ENCODE measurements at places on chromosomes 13 and 19.

GRCh38 chr19:36605101-36605876, at the start of gene ZNF382:
Gene ZNF382, plus strand, starts transcription at chr19:36605313. Its CDS starts 4,602 bp downstream, at chr19:36609915.
- peak; percentile 93 for DNase-seq

- DNase-seq, result no peak
Observed at GRCh38 chr13:32737679-32738078, 151.4 kb downstream of the PDS5B start.

DNA sequence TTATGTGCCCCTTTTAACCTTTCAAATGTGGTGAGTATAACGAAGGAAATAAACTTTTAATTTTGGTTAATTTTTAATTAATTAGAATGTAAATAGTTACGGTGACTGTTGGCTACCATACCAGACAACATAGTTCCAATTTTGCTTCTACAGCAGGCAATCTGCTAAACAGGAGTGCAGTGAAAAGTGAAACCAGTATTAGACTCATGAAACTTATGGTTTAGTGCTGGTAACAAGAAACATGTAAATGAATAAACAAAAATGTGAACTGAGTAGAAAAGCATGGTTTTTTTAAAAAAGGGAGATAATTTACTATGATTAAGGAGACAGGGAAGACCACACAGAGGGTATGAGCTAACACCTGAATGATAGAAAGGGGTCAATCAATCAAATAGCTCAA, 478.4 kb downstream of the PCDH9 start:
- no peak for DNase-seq

DNA sequence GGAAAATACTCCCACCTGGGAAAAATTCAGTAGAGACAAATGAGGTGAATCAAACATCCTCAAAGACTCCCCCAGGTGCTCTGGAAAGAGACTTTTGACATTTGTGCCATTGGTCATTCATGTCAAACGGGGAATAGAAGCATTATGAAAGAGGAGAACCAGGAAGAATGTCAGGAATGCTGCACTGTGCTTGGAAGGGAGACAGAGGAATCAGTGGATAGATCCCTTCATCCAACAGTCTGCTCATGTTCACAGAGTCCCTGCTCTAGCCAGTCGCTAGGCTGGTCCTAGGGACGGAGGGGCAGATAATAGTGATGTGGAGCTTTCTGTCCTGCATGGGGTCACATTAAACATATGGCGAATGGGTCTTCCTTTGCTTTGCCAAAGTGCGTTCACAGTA, 384.4 kb downstream of the FGF9 start:
- DNase-seq, result peak; percentile 33

DNA sequence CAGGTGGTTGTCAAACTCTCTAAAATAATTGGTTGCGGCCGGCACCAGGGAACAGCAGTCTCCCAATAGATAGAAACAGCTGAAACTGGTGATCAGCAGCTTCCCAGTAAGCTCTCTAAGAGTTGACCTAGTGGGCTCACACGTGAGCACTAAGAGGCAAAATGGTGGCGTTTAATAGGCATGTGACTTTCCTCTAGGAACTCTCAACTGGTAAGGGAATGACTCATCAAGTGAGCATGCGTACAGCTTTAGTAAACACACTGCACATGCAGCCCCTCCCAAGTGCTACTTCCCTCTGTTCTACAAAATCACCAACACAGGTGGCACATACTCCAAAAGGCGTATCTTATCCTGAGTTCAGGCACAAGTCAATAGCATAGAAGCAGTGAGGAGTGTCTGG, 41.7 kb downstream of the TNFSF11 start:
- no peak for DNase-seq

DNA sequence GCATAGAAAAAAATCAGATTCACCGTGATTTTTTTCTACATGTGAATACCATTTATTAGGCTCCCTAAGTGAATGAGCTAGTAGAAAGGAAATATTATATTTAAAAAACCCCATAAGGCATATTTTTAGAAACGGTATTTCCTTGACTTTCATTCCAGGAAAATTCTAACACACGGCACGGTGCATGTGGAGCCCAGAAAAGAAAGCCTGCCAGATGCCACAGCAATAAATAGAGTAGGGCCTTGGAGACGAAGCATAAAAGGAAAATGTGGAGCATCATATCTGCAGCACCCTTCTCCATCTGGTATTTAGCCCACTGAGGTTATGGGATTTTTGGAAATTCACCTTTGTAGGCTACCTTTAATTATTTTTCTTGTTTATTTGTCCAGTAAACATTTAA, 314.4 kb downstream of the ENOX1 start:
- no peak for DNase-seq

DNA sequence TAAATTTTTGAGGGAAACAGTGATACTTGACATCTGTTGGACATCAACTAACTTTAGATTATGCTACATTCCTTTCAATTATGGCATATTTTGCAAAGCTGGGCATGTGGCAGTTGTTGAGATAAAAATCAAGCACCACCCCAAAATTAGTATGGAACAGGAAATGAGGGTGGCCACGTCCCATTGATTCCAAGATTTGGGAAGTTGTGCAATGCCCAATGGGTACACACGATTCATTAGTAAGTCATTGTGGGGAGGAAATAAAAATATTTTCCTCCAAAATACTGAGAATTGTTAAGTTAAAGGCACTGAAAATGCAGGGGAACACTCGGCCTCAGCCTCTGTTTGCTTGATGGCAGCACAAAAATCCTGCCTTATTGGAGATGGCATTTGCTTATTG, 7.6 kb downstream of the ERICH6B start:
- no peak for DNase-seq

DNA sequence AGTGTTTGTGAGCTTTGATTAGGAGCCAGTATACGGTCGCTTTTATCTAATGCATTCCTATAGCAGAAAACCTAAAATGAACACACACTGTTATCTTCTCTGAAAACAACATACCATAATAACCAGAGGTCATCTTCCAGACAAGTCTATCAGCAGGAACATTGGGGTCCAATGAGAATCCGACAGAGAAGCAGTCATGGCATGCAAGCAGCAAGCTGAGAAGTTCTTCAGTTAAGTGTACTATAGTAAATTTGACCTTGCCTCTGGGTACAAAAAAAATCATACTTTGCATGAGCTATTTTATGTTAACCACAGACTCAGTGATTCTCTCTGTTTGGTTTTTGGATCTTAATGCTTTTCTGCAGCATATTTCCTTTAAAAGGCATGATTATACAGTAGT, 1505.1 kb downstream of the PCDH9 start:
- DNase-seq, result no peak

All from iPS-NIHi11 (cell line).